ENCODE measurements at places on chromosomes 13 and 19. TPM values are rescaled to one million over a fixed set of nuclear protein-coding genes. Genes with fewer than 3 reads are reported as not detected.

DNA sequence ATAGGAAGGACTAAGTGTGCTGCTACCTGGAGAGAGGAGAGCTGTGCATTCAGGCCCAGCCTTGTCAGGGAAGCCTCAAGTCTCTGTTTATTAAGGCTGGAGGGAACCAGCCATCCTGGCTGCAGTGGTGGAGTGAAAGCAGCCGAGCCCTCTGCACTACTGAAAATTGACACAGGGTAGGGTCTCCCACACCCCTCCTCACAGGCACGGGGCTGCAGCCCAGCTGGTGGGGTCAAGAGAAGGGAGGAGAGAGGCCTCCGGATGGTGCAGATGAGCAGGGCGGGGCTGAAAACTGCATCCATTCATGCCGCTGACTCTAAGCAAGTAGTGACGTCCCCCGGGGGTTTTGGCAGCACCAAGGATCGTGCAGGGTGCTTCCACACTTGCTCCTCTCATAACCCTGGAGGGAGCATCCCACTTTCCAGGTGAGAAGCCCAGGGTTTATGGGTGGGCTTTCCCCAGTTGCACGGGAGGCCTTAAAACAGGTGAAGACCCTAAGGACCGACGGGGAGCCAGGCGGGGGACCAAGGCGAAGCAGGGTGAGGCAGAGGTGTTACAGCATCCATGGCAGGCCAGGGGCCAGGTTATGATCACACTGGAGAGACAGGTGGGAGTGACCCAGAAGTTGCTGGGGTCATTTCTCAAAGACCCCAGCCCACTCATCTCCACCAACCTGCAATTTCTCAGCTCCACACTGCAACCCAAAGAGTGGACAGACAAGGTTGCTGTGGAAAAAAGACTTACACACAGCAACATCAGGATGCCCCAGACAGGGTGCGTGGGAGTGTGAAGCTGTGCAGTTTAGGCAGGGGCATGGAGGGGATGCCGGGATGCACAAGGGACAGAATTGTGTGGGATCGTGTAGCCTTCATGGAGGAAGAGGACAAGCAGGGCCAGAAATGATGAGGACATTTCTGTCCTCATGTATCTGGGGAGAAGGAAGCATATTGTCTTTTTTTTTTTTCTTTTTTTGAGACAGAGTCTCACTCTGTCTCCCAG is 36.8 kb downstream of the VSTM2B start:
- DNase-seq: no peak

The SHISA7 gene
- not detected for total RNA-seq

DNA sequence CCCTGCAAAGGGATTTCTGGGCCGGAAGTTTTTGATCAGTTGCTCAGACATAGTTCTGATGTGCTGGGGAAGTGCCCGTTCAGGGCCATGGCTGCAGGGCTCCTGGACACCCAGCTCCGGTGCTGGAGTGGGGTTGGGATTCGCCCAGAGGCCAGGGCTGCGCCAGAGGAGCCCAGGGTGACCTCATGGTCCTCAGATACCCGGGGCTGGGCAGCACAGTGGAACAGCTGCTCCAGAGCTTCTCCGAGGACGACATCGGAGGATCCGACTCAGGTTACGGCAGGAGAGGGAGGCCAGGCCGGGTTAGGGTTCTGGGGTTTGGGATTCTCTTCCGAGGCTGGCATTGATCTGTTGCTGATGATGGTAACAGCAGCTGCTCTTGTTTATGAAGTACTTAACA is 20.9 kb downstream of the CARM1 start:
- no peak for DNase-seq

- DNase-seq: no peak
These were observed 20.0 kb downstream of the DOCK9 start for GRCh38 chr13:98957731-98958442.

The LINGO3 gene
- 0.24 TPM for total RNA-seq

The NLRP4 gene
- total RNA-seq: not detected

DNA sequence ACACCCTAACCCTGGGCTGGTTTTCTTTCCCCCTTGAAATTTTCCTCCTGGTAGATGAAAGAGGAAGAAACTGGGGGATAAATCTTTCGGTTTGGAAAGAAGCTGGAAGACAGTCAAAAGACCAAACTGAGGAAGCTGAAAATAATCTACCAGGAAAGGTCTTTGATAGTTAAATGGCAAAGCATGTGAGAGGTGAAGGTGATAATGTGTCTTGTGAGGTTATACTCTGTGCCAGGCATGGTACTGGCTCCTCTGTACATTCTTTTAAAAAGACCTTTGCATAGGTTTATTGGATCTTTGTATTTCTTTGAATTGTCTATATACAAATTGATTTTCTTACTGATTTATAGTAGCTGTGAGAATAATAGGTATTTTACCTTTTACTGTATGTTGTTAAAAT is 98.6 kb downstream of the FREM2 start:
- no peak for DNase-seq

DNA sequence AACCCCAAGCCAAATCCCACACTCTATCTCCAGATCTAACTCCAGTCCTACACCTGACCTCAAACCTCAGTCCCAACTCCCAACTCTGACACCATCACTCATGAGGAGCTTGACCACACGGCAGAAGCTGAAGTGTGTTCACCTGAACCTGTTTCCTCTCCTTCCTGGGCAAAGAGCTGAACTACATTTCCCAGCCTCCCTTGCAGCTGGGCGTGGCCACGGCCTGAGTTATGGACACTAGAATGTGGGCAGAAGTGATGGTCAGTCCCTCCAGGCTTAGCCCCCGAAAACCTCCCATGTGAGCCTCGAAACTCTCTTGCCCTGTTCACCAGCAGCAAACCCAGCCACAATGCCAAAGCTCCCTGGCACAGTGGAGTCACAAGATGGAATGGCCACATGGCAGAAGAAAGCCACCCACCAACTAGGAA is 19.5 kb upstream of the MEIS3 start:
- DNase-seq: no peak

The ZNF345 gene
- 4.4 TPM for total RNA-seq

GRCh38 chr13:38494445-38494844 is 144.8 kb downstream of the UFM1 start:
- no peak for DNase-seq

The FGF22 gene
- not detected for total RNA-seq
